Progenitor cell of endocrine pancreas (in vitro differentiated cells): ENCODE measurements at places on chromosomes 2 and 18.

DNA sequence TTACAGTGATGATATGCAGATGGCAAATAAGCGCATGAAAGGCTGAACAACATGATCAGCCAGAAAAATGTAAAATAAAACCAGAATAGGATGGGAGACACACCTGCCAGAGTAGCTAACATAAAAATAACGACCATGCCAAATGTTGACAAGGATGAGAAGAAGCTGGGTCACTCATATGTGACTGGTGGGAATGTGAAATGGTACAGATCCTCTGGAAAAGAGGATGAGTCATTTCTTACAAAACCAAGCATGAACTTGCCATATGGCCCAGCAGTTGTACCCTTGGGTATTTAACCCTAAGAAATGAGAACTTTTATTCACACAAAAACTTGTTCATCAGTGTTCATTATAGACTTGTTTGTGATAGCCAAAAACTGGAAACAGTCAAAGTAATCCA is 143.8 kb downstream of the SH3BP4 start:
- DNase-seq: no peak

DNA sequence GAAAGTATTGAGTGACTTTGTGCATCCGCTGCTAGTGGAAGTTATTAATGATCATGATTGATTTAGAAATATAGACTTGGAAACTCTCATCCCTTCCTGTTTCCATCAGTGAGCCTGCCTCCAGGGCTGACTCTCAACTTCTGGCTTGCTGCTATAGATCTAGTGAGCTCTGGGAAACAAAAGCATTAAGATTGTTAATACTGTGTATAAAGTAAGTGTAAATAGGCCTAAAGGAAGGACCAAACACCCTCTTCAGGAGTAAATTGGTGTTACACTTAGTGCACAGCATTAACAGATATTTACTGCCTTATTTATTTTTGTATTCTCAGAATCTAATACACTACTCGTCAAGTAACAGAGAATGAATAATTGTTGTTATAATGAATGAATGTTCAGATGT is 285.6 kb downstream of the THSD7B start:
- no peak for DNase-seq

DNA sequence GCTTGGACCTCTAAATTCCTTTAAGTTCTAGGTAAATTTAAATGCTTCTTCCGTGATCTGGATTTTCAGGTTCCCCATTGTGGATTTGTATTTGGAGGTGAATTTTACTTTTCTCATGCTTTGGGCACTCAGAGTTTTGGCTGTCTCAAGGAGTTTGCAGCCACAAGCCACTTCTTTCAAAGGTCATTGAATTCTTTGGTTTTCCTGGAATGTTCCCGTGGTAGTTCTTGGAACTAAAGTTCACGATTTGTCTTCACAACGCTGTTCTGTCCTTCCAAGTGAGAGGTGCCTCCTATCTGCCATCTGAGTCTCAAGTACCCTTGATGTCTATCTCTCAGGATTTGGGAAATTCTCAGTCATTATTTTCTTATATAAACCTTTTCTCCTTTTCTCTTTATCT is 1438.7 kb upstream of the ZEB2 start:
- no peak for DNase-seq

- no peak for DNase-seq
Observed at GRCh38 chr2:187493877-187494568, 46.0 kb upstream of the CALCRL start.

- no peak for DNase-seq
Observed at GRCh38 chr2:75920859-75921551, 210.3 kb upstream of the GCFC2 start.

- DNase-seq: no peak
Observed at GRCh38 chr18:62183578-62184195, 3.2 kb downstream of the PIGN start.

DNA sequence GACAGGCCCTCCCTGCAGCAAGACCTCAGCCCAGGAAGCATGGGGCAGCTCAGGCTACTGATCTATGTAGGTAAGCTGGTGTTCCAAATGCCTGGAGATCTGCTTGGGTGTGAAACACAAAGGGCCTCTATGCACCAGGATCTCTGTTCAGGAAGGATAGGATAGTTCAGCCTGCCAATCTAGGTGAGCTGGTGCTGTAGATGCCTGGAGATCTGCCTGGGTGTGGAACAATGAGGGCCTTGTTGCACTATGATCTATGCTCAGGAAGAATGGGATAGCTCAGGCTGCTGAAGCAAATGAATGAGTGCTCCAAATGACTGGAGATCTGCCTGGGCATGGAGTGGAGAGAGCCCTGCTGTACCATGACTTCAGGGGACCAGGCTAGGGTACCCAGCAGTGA is 48.9 kb upstream of the MYL1 start:
- DNase-seq: no peak

DNA sequence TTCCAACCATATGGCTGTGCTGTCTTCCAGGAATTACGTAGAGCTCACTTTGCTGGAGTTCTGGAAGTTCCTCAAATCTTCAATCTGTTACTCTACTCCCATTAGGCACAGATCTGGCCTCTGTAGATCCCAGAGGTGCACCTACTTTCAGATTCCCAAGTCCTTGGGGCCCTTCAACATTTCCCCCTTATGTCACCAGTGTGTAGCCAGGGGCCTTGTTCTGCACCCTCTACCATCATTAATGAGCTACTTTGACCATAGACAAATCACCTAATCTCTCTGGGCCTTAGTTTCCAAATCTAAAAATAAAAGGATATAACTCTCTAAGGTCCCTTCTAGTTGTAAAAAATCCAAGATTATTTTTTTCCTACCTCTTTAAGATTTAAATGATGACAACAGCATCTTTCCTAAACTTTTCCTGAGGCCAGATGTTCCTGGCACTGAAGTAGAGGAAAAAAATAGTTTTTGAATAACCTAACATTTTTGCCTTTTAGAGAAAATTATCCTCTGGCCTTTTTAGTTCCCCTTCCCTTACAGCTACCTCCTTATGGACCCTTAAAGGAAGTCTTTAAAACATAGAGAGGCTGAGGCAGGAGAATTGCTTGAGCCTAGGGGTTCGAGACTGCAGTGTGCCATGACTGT is 31.0 kb upstream of the WIPF1 start:
- no peak for DNase-seq

DNA sequence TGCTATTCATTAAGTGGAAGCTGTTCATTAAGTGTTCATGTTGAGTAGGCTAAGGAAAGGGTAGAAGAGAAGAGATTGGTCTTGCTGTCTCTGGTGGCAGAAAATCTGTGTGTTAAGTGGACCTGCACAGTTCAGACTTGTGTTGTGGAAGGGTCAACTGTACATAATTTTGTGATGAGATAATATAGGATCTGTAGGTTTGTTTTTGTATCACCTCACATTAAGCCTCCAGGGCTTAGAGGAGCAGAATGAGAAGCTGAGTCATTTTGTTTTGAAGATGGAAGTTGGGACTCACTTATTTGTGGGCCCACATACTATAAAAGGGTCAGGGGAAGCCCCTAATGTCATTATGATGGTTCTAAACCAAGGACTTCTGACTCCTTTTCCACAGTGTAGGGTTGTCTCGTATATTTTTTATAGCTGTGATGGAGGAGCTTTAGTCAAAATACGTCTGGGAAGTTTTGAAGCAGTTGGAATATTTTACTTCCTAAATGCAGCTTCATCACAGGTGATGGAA is 18.2 kb downstream of the PMS1 start:
- DNase-seq: no peak

GRCh38 chr2:100964222-100964621 is 37.9 kb upstream of the RPL31 start:
- DNase-seq: no peak

- no peak for DNase-seq
Observed at GRCh38 chr2:230781130-230781797, 68.6 kb downstream of the CAB39 start.

DNA sequence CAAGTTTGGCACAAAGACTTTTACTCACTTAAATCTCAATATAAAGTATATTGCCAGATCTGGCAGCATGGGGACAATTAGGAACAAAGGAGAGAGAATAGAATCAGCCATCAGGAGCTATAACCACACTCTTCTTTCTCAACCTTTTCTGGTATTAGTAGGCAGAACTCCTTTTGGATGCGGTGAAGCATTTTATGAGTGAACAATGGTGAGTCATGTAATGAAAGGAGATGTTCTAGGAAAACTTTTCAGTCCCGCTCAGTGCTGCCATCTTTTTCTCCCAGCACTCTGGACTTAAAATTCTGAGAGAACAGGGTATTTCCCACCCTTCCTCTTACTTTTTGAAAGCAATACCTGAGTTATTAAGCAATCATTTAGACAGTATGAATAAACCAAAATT is 32.2 kb downstream of the PLEKHA3 start:
- no peak for DNase-seq

DNA sequence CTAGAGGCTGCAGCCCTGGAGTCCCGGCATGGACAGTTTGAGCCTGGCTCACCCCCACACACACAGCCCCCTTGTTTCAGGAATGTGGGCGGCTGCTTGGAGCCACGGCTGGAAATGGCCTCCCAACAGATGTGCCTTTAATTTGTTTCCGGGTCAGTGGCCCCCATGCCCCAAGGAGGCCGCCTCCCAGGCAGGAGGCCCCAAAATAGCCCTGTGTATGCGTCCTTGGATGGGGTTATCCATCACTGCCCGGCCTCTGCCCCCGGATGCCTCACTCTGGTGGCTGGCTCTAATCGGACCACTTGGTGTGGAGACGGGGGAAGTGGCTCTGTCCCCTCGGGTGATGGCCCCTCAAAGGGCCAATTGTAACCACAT is 151.9 kb upstream of the MYCN start:
- no peak for DNase-seq

- no peak for DNase-seq
Observed at GRCh38 chr18:44853430-44853829, 172.7 kb downstream of the SETBP1 start.

DNA sequence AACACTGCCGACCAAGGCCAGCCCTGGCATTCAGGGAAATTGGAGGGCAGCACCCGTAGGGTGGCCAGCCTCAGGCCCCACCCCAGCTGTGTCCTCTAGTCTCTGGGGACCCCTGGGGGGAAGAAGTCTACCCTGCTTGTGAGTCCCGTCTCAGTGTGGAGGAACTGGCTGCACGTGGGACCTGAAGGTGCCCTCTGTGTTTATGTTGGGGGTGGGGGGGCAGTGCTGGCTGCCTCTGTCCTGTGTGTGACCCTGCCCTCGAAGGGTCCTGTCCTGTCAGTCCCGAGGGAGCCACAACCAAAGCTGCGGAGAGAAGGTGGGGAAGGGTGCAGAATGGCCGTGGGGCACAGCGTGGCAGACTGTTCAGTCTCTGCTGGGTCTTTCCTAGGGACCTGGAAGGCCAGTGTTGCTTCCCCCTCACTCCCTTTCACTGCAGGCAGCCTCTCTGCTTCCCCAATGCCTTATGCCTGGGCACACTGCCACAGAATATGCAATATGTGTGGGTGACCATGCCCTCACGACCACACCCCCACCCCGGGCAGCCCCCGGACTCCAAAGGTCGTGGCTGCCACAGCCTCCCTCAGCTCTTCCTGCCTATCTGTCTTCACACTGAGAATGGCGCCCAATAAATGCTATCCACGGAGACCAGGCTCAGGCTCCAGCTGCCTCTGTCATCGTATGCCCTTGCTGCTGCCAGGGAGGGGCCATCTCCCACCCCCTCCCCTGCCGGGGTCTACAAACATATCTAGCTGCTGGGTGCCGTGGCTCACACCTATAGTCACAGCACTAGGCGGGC is 33.3 kb upstream of the SLC35F6 start:
- no peak for DNase-seq
